ENCODE measurements at places on chromosomes 5 and 9.

GRCh38 chr9:2933165-2934095 is 89.5 kb upstream of the PUM3 start:
- DNase-seq, result no peak

- DNase-seq, result no peak
Observed at GRCh38 chr9:31677415-31677814, 707.0 kb upstream of the ACO1 start.

DNA sequence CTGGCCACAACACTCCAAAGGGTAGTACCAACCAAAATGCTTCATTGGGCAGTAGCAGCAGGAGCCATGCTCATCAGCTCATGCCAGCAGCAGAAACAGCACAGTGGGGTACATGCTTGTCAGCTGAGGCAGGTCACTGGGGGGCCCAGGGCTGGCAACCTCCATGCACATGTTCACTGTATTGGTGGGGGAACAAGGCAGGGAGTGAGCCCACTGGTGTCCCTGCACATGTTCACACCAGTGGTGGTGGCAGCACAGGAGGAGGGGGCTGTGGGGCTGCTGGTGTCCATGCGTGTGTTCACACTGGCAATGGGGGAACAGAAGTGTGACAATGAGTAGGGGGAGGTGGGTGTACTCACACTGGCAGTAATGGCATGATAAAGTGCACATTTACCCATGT is 254.3 kb upstream of the KIF2A start:
- no peak for DNase-seq

DNA sequence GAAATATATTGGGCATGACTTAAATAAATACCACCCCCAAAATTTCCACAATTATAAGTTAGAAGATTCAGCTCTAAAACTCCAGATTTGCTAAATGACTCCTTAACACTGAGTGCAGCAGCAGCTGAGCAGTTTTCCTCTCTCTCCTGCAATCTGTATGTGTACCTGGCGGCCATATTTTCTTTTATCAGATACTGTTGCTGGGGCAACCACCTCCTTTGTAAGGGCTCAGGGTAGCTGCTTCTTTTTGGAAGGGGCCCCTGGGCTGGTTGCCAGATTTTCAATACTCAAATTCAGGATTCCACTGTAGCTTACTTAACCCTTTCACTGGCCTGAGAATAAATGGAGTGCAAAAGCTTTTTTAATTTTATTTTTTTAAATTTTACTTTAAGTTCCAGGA is 197.0 kb downstream of the TAF11L14 start:
- DNase-seq, result no peak

GRCh38 chr9:86721843-86722705 is 225.2 kb downstream of the GAS1 start:
- DNase-seq, result no peak

DNA sequence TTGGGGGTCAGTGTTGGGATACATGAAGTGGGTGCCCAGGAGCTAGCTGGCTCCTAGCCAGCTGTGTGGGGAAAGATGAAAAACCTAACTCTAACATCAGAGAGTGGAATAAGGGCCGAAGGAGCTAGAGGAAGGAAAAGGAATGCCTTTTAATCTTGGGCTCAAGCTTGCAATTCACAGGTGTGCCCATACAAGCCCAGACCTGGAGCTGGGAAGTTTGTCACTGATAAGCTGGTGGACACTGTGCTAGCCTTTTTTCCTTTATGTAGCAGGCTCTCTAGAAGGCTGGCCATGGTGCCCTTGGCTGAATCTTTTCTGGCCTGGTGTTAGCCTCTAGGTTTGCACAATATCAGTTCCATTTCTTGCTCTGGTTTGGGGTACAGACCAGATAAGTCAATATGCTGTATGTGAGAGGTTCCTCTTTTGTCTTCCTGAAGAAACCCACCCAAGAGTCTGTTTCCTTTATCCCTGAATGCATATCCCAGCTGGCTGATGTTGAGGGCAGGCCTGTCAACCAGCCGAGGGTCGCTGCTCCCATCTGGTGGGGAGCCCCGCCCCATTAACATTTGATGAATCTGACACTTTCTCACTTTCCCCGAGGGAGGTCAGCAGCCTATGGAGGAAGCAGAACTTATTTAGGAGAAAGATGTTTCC is 92.4 kb upstream of the CXCL14 start:
- no peak for DNase-seq

GRCh38 chr9:107471552-107471951 is 18.0 kb downstream of the KLF4 start:
- no peak for DNase-seq

- DNase-seq, result no peak
Observed at GRCh38 chr5:66144834-66145390, 812 bp downstream of the SREK1 start.

DNA sequence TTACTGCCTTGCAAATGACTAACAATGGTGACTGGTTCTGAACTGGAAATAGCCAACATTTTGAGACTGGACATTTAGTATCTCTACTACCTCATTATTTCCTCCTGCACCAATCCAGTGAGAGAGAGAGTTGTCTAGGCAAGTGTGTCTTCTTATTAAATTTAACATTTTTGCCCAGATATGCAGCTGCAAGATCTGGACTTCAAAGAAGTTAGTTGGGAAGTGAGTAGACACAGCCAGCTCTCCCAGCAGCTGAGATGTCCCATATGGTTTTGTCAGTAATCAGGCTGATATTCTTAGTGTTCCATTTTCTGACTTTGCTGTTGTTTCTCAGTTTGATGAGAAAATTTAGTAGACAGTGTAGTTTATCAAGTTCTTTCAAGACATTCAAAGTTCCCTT is 1778.8 kb upstream of the CDH6 start:
- no peak for DNase-seq

- DNase-seq, result no peak
Observed at GRCh38 chr9:116647515-116647809, 39.6 kb upstream of the TRIM32 start.

DNA sequence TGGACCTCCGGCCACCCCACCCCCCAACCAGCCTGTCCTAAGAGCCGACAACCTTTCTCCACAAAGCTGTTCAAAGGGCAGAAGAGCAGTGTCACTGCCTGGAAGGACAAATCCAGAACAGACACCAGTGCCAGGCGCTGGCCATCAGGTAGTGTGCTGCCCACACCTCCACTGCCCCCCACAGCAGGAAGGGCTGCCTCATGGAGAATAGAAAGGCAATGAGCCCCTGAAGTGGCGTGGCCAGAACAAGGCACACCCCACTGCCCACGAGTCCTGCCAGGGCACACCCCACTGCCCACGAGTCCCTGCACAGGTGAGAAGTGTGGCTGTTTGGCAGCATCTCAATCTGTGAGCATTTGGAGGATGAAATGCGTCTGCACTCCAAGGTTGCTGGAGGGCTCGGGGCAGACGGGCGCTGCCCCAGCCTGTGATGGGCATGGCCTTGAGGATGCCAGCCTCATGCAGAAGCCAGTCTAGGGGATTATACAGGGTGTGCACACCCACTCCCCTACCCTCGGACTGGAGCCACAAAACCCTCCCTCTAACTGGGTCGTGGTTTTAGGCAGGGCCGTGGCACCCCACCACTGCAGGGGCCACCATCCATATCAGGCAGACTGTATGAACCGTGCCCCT is 2.3 kb upstream of the SLC9A3 start:
- DNase-seq, result no peak

- no peak for DNase-seq
Observed at GRCh38 chr9:99019510-99020331, 76.0 kb downstream of the COL15A1 start.

- DNase-seq, result no peak
Observed at GRCh38 chr9:35813434-35814105, 1.3 kb downstream of the HINT2 start.

DNA sequence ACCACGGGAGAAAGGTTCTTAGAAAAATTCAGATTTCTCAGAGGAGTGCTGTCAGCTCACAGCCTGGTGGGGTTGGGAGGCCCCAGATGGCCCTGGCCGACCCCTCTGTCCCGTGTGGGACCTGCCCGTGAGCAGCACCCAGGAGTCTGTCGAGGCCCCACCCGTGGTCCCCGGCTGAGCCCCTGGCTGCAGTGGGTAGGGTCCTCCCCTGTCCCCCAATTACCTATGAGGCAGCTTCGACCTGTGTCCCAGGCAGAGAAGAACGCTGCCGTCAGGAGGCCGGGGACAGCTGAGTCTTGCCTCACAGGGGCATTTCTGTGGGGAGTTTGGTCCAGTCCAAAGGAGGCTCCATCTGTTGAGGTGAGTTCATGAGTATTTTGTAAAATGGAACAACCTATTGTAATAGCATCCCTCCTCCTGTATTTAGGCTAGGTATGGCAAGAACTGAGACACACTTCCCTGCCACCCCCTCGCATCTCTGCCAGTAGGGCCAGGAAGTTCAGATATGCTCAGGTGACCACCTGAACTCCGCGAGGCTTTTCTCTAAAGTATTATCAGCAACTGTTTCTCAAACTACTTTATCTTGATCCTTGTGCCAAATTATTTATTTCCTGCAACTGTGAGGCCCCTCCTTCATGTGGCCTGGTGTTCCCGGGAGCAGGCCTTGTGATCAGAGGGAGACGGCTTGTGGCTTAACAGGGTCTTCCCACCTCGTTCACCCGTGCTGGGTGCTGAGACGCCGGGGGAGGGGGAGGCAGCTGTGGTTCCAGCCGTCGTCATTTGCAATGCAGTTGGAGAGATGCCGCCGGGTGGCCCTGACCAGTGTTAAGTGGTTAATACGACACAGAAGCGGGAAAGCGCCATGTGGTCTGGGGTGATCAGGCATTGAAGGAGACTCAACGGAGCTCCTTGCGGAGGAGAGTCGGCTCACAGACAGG is 1.7 kb downstream of the AHRR start:
- no peak for DNase-seq

DNA sequence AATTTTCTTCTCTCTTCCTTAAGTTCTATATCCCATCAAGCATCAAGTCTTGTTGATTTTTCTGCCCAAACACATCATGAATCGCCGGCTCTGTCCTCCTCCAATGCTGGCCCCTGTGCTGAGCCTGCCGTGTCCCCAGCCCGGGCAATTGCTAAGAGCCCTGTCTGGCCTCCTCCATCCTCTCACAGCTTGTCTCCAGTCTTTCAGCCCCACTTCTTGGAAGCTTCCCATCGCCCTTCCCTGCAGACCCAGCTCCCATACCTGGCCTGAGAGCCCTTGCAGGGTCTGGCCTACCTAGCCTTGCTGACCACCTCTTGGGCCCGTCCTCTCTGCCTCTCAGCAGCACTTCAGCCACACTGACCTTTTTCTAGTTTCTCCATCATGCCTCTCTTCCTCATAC is 61.9 kb downstream of the COL15A1 start:
- no peak for DNase-seq

GRCh38 chr9:132239999-132240840 is 78.4 kb downstream of the NTNG2 start:
- no peak for DNase-seq

DNA sequence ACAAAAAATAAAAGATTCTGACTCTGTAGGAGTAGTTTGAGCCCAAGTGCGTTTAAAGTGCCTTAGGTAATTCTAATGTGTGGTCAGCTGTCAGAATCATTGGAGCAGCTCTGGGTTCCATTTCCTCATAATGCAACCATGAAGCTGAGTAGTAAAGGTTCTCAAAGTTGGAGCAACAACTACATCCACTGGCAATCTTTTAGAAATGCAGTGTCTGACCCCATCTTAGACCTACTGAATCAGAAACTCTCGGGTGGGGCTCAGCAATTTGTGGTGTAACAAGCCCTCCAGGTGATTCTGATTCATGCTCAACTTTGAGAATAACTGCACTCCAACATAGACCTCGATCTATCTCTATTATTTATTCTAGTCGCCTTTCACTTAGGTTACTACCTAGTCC is 7.6 kb upstream of the ALDH1A1 start:
- DNase-seq, result no peak

DNA sequence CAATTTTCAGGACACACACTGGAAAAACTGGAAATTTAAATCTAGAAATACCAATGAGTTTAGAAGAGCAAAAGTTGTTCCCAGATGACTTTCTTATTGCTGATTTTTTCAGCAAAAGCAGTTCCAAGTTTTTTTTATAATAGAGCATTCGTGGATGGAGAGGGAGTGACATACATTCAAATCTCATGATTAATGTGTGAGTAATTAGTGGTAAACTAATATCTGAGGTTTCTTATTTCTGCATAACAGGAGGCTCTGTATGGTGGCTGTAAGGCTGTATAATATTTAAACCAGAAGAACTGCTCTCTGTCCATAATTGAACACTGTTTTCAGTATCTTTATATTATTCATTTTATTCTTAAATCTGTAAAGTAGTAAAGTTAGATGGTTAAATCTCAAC is 25.8 kb downstream of the LYSMD3 start:
- no peak for DNase-seq

DNA sequence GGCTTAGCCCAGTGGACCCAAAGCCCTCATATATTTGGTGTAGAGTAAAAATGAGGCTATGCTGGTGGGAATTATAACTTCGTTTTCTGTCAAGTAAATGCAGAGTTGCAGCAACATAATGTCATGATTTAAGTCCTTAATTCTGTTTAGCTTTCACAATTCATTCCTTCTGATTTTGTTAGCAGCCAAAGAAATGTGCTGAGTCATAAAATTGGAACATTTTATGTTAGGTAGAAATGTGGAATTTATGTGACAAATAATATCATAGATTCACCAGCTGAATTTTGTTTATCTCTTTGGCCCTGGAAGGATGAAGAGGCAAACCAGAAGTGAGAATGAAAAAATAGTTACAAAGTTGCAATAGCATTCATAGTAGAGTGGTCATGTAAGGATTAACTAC is 247.0 kb downstream of the TRPM3 start:
- no peak for DNase-seq

DNA sequence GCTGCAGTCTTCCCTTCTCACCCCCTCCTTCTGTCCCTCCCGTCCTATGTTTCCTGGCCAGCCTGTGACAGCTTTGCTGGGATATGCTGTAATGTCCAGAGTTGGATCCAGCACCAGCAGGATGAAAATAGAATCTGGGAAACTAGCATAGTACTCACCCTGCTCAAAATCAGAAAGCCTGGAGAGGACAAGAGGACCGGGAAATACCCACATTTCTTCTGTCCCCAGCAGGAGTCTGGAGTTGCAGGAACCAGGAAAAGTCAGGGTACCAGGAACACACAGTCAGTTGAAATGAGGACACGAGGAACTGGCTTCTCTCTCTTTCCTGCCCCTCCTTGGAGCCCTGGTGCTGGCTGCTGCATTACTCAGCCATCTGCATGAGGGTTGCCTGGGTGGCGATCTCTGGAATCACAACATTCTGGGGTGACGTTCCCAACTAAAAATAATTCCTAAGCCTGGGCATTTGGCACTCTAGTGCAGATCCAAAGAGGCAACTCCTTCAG is 59.6 kb upstream of the NFIL3 start:
- no peak for DNase-seq

GRCh38 chr9:92183449-92183848 is 68.2 kb upstream of the SPTLC1 start:
- no peak for DNase-seq

DNA sequence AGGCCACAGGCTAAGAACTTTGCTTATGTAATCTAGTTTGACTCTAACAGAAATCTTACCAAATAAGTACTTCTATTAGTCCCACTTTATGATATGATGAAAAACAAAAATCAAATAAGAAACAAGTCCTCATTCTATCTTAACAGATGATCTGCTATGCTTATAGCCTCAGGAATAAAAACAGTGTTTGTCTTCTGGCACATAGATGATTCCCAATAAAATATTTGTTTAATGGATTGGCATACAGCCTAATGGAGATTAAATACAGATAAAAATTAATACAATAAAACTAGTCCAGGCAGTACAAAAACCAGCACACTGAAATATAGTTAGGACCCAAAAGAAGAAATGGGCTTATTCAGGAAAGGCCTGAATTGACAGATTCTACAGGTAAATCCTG is 971.4 kb upstream of the WWC1 start:
- DNase-seq, result no peak

GRCh38 chr5:142063878-142064331 is 44.7 kb upstream of the NDFIP1 start:
- no peak for DNase-seq

- DNase-seq, result no peak
Observed at GRCh38 chr9:109391176-109391575, 70.3 kb upstream of the EPB41L4B start.

- DNase-seq, result no peak
Observed at GRCh38 chr9:108041551-108041950, 552.0 kb upstream of the KLF4 start.

All from activated CD4-positive, CD25-positive, alpha-beta regulatory T cell treated with anti-CD3 and anti-CD28 coated beads, Interleukin-2, amount 50 U/mL, for 16 hours (primary cell).